ENCODE measurements at places on chromosomes 3 and 15.

DNA sequence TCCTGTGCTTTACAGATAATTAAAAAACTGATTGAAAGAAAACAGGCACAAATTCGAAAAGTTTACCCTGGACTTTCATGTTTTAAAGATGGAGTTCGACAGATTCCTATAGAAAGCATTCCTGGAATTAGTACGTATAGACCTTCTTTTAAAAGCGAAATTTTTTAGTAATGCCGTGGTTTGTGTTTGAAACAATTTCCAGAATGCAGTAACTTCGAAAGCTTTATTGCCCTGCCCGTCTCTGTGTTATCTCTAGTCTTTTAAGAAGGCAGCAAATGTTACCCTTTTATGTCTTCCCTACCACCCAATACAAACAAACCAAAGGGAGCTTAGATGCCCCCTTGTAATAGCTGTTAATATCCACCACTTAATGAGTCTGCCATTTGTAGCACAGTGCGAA lies 39.7 kb downstream of the SGO1 start:
- DNase-seq, result no peak

GRCh38 chr3:107525644-107526305 lies 3.0 kb downstream of the BBX start:
- no peak for DNase-seq

DNA sequence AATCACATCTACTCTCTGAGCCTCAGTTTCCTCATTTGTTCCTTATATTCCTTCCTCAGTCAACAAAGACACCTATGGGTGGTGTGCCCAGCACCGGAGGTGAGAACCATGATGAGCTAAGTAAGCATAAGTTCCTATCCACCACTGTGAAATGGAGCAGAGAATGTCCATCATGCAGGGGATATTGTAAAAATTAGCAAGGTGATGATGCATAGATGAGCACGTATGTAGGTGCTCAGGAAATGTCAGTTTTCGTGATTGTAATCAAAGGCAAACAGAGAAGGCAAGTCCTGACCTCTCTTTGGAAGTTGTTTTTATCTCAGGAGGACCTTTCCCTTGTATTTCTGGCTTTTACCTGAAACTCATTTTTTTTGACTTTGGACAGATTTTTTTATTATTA lies 165.4 kb downstream of the GHSR start:
- DNase-seq, result no peak

GRCh38 chr15:48281674-48282073 lies 49.6 kb upstream of the DUT start:
- DNase-seq, result no peak

DNA sequence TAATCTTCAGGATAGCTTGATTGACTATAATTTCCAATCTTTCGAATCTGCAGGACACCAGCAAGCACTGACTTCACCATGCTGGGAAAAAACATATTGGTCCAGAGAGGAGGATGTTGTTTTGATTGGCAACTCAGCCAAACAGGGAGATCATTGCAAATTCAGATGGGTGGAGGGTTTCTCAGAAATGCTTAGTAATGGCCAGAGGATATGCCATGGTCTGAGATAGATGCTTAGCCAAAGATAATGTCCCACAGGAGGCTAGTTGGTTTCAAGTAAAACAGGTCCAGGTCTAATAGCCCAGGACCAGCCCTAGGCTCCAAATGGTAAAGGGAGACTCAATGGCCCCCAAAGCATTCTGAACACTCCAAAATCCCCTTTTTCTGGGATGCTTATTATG lies 46.7 kb upstream of the CCDC80 start:
- no peak for DNase-seq

DNA sequence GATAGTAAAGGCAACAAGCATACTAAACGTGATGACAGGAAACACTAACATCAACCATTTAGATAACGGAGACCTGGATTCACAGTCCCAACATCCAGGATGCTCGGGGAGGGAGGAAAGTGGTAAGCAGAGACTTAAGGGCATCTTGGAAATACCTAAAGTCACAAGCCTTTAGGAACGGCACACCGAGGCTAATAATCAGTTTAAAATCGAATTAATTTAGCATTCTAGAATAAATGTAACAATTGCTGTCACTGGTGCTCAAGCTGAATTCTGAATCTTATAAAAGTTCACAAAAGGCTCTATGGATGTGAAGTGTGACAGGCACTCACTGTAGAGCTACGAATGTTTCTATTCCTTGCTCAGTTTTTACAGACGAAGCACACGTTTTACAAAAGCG lies 1.3 kb downstream of the CD47 start:
- no peak for DNase-seq

DNA sequence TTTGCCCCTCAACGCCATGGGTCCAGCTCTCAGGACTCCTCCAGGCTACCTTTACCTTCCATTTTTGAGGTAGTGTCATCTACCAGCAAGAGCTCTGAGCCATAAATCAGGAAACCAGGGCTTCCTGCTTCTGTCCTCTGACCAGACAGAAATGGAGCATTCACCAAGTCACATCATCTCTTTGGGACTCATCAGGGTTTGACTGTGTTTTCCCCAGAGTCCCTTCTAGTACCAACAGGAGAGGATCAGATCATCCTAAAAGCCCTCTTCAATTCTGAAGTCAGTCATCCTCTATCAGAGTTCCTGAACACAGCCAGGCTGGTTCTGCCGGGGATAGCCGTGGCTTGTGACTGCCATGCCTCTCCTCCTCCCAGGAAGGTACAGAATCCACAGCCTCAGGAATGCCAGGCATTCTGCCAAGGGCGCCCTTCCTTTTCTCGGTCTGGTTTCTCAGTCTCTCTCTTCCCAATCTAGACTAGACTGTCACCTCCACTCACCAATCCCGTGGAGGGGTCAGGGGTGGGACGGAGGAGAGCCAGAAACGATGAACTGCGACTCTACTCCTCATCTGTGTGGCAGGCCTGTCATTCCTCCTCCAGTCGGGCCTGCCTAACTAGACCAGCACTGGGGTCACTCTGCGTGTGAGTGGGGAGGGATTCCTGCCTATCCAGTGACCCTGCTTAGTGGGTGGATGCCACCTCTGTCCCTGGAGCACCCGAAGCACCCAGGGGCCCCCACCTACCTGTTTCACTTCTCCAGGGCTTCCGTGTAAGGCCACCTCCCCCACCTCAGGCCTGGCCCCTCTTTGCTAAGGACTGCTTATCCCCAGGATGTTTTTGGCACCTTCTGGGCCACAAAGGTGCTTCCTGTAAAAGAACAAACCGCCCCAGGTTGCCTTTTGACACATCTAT lies 30.9 kb downstream of the CCNL1 start:
- DNase-seq, result peak; percentile 32

DNA sequence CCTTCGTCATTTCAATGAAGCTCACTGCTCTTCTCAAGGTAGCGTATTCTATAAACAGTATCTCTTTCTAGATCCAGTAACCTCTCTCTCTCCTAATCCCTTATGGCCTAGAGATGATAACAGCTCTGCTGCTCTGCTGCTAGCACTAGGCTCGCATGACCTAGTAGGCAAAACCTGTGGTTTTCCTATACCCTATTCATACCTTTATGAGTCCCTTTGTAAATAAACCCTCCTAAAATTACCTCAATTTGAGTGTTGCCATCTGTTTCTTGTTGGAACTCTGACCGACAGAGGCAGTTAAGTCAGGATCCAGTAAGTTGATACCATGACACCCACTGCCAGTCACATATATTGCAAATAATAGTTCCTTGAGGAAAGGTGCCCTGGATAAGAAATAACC lies 7.3 kb downstream of the CCDC14 start:
- no peak for DNase-seq

DNA sequence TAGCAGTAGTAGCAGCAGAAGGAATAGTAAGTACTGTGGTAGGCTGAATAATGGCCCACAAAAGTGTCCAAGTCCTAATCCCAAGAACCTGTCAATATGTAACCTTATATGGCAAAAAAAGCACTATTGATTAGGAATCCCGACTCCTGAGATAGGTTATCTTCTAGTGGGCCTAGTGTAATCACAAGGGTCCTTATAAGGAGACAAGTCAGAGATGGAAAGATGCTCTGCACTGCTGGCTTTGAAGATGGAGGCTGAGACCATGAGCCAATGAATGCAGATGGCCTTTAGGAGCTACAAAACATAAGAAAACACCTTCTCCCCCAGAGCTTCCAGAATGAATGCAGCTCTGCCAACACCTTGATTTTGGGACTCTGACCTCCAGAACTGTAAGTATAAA lies 36.0 kb downstream of the TIPARP start:
- DNase-seq, result no peak

DNA sequence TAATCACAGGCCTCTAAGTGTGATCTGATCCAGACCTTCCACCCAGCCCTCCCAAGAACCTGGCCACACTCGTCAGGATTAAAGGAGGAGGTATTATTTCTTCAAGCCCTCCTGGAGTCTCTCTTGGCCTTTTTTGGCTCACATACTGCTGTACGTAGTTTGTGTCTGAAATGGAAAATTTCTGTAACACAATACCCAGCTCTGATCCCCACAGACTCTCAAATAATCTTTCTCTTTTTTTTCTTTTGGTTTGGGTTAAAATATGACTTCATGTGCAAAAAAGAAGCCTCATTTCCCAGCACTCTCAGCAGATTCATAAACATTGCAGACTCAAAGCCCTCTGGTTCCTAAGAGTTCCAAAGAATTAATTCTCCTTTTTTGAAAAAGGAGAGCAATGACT lies 96.5 kb upstream of the PHLDB2 start:
- DNase-seq, result no peak

DNA sequence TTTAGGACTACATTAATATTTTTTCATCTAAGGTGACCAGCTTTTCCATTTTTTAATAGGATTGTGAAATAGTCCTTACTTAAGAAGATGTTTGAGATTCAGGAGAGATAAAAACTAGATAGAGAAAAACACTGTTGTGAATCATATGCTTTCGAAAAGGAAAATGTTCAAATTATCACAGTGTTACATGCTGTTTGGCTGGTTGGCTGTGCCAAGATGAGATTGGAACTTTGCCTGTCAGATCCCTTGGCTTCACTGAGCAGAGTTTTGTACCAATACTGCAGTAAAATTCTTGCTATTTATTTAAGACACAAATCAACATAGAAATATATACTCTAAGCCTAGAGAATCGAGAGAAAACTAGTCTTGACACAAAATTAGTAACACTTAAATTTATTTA lies 117.2 kb downstream of the OXSM start:
- DNase-seq, result no peak

- DNase-seq, result no peak
These were observed 406.0 kb upstream of the C2CD4B start for GRCh38 chr15:62571072-62571471.

- no peak for DNase-seq
These were observed 1.5 kb downstream of the ZIC4 start for GRCh38 chr3:147404800-147405230.

GRCh38 chr3:11774296-11774877 lies 72.3 kb downstream of the TAMM41 start:
- no peak for DNase-seq

GRCh38 chr15:43893956-43894355 lies 67.2 kb downstream of the WDR76 start:
- no peak for DNase-seq

DNA sequence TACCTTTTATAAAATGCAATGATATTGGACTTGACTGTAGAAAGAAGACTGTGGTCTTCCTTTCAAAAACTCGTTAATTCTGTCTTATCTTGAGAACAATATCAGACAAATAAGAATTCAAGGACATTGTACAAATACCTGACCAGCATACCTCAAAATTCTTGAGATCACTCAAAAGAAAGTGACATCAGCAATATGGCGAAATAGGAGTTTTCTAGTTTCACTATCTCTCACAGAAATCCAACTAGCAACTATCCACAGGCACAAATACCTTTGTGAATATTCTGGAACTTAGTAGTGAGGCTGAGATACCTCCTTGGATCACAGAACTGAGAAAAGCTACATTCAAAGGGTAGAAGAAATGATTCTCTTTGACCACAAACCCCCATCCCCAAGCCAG lies 419.7 kb downstream of the ZNF385D start:
- no peak for DNase-seq

DNA sequence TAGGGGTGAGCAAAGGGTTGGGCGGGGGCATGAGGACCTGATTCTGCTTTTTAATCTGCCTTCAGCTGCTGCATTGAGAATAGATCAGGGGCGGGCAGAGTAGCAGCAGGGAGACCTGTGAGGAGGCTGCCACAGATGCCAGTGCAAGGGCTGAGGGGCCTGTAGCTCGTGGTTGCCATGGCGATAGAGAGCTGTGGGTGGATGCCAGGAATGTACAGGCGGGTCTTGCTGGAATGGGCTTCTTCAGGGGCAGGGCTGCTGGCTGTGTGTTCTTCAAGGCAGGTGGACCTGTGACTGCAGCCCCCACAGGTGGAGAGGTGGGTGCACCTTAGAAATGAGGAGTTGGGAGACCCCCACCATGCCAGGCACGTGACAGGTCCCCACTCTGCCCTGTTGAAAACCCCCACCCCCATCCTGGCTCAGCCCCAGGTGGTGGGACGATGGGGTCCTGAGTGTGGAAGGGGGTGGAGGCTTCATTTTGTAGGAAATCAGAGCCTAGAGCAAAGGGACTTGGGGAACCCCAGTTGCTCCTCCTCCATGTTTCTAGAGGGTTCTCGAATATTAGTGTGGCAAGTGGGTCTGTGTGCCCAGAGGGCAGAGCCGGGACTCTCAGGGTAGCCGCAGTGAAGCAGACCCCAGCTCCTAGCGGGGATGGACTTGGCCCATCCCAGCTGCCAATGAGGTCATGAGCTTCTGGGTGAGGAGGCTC lies 38.3 kb downstream of the SLC6A6 start:
- no peak for DNase-seq

GRCh38 chr3:189908646-189909045 lies 212.1 kb downstream of the P3H2 start:
- DNase-seq, result no peak

DNA sequence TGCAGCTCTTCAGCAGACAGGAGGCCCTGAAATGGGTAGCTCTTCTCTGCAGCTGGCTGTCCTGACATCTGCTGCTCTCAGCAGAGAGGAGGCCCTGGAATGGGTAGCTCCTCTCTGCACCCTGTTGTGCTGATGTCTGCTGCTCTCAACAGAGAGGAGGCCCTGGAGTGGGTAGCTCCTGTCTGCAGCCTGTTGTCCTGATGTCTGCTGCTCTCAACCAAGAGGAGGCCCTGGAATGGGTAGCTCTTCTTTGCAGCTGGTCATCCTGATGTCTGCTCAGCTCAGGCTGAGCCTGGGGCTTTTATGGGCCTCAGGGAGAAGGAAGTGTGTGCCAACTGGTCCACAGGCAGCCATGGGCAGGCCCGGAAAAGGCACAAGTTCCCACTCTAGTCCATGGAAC lies 66.6 kb downstream of the PIK3CB start:
- DNase-seq, result no peak

GRCh38 chr15:86515625-86516024 lies 436.0 kb downstream of the AGBL1 start:
- DNase-seq, result no peak

DNA sequence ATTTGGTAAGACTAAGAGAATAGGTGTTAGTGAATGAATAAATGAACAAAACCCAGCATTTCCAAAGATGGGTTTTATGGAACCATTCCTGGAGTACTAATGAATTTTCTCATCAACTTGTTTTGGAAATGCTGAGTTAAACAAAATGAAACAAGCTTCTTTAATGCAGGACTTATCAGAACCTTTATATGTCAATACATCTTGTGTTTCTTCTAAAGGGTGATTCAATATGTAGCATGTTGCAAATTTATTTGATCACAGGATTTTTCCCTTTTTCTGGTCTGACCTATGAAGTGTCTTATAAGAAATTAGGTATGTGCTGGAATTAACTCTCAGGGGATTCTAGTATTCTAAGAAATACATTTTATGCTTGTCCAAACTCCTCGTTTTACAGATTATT lies 53.2 kb downstream of the EDEM1 start:
- no peak for DNase-seq

GRCh38 chr3:80087767-80088166 lies 320.0 kb upstream of the ROBO1 start:
- DNase-seq, result no peak

- DNase-seq, result no peak
These were observed 10.2 kb upstream of the C15orf61 start for GRCh38 chr15:67510597-67511190.
